AG04449 (cell line): ENCODE measurements at places on chromosomes 3 and 15.

DNA sequence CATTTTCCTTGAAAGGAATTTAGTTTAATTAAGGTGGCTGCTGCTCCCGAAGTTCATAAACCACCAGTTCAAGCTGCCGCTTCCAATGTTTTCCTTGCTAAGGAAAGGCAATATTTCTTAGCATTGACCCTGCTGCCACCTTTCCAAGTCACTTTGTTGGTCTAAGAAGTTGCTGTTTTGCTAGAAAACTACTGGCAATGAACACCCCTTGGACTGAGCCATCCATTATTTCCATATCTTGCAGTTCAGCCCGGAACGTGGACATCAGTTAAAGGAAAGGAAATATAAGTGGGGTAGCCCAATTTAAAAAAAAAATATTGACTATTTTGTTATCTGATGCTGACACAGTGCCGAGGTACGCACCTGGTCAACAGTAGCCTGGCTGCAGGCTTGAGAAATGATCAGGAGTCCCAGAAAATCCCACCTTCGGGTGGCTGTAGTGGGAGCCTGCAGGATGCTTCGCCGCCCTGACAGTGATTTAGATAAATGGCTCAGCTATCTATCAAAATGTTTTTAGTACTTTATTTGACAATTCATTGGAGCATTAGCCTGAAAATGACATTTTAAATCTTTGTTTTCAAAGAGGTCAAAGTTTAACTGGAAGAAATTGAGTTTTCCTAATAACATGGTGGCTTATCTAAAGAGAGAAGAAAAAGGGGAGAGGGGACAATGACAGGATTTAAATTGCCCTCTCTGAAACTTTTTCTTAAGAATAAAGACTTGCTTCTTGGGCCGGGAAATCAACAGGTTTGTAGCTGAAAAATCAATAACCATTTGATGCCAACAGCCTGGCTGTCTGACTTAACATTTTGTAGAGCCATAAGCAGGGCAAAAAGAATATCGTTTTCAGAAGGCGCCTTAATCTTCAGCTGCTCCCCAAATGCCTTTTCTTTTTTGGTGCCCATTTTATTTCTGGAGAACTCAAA is 1.6 kb downstream of the RARB start:
- no peak for DNase-seq

GRCh38 chr3:178750639-178751300 is 214.5 kb downstream of the KCNMB2 start:
- no peak for DNase-seq

GRCh38 chr15:25408929-25409328 is 29.9 kb downstream of the UBE3A start:
- no peak for DNase-seq

GRCh38 chr3:59121346-59122144 is 71.7 kb upstream of the CFAP20DC start:
- no peak for DNase-seq

GRCh38 chr3:166877971-166878370 is 502.1 kb downstream of the ZBBX start:
- DNase-seq, result no peak

DNA sequence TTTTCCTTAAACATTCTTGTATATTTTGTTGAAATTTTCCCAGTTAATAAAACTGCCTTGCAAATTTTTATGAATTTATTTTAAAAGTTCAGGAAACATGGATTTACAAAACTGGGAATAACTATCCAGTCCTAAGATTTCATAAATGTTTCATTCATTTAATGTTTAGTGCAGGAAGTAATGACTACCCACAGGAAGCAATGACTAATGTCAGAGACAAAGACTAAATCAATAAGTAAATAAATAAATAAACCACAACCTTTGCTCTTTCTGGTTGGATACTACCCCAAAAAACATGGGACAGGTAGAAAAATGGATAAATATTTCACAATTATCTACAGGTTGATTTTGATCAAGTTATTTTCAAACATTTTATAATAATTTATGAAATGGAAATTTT is 48.8 kb upstream of the TMCO5A start:
- DNase-seq, result no peak

- no peak for DNase-seq
Measured at GRCh38 chr3:49724586-49724985, 835 bp upstream of the GMPPB start.

GRCh38 chr3:73342077-73342476 is 280.6 kb downstream of the EBLN2 start:
- DNase-seq, result no peak

DNA sequence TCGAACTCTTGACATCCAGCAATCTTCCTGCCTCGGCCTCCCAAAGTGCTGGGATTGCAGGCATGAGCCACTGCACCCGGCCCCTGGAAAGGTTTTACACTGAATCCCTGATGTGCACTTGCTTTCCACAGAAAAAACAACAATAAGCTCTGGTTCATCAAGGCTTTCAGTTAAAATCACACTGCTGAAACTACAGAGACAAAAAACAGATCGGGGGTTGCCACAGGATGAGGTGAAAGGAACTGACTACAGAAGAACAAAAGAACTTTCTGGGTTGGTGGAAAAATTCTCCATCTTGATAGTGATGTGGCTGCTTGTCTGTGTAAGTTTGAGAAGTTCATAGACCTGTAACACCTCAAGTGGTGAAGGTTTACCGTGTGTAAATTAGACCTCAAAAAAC is 2.9 kb downstream of the RAB43 start:
- DNase-seq, result no peak

DNA sequence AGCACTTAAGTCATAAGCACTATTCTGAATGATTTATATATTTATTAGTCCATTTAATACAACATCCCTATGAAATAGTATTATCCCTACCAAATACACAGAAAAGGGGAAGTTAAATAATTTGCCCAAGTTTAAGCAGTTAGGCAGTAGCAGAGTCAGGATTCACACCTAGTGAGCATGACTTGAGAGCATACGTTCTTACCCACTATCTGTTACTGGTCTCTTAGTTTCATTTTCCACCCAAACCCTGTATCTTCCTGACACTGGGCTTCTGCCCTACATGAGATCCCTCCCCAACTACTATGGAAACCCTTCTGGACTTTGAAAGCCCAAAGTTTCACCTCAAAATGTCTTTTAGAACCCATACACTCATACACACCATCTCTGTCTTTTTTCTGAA is 4.4 kb upstream of the ATOSA start:
- no peak for DNase-seq

GRCh38 chr3:79490165-79491028 is 277.4 kb downstream of the ROBO1 start:
- DNase-seq, result no peak

DNA sequence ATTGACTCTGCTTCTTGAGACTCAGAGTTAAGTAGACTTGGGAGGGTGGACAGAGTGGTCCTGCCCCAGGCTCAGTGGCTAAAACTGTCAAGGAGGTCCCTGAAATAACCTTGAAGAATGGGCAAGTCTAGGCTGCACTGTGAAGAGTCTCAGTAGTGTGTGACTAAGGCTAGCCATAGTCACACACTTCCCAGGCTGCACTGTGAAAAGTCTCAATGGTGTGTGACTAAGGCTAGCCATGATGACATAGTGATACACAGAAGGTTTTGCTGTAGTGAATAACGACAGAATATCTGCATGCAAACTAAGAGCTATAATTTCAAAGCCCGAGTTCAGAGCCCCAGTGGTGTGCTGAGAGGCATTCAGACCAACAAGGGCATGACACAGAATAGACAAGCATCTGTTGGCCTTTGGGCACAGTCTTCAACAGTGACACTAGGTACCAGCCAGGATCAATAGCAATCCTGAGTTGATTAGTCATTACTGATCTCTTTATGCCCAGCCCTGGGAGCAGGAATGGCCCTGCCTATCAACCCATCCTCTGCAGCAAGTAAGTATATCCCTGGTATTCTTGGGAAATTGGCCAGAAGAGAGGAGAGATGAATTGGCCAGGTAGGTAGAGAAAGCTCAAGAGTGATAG is 72.4 kb upstream of the BBX start:
- DNase-seq, result no peak

DNA sequence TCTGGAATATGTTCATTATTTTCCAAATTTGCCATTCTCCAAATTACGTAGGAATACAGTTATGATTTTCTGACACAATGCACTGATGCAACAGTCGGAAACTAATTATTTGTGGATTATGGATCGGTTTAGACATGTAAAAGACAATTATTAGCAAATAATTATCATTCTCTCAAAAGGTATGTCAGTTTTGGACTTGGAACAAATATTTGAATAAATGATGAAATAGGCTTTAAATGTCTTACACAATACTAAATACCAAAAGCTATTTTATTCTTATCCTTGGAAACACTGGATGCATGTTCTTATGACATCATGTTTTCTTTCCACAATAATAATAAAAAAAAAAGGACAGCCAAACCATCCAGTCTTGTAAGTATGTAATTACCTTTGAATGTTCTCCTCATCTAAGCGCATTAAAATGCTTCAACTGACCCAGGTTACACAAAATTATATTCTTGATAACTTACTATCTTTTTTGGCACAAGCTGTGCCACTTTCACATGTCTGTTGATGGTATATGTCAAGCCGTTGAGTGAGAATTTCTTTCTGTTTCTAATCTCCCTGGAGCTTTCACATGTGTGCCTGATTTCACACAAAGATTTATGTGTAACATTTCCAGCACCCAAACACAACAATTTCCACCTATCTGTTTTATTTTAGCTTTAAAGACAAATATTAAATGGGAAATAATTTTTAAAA is 238.5 kb upstream of the ZNF385D start:
- no peak for DNase-seq

- DNase-seq, result no peak
Measured at GRCh38 chr3:21682206-21682605, 68.8 kb downstream of the ZNF385D start.

GRCh38 chr3:190514413-190515153 is 698 bp downstream of the IL1RAP start:
- no peak for DNase-seq

- DNase-seq, result no peak
Measured at GRCh38 chr3:30658328-30659052, 52.1 kb downstream of the TGFBR2 start.
